Left lobe of liver (tissue), 2 donors: ENCODE measurements at places on chromosomes 13 and 19. TPM values are rescaled to one million over a fixed set of nuclear protein-coding genes. Genes with fewer than 3 reads are reported as not detected.

DNA sequence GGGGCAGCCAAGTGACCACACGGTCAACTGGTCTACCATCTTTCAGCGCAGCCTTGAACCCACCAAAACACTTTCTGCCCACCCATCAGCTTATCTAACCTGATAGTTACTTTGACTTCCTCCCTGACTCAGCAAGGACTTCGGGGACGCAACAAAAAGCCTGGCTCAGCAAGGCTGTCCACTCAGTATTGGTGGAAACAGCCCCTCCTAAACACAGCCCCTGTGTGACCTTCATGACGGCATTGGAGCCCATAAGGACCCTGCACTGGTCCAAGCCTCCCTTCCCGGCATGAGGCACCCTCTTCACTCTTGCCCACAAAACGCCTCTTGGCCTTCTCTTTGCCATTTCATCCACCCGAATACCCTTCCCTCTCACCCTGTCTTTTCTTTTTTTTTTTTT is 39.1 kb downstream of the INSR start:
- no peak for DNase-seq

- DNase-seq, result no peak
Observed at GRCh38 chr19:9966448-9966847, 30.1 kb upstream of the OLFM2 start.

- DNase-seq, result no peak
Observed at GRCh38 chr19:2511991-2512390, 36.1 kb downstream of the GADD45B start.

The PTBP1 gene
- total RNA-seq, result 115 TPM
